ENCODE measurements at places on chromosomes 3 and 15.

GRCh38 chr3:38088126-38089078 lies 48.5 kb downstream of the ACAA1 start:
- DNase-seq: no peak

GRCh38 chr3:41301548-41301947 lies 102.2 kb downstream of the CTNNB1 start:
- no peak for DNase-seq

GRCh38 chr3:14877469-14877868 lies 58.7 kb downstream of the FGD5 start:
- no peak for DNase-seq

- no peak for DNase-seq
These were observed 30.6 kb upstream of the OXTR start for GRCh38 chr3:8800016-8800415.

- DNase-seq: no peak
These were observed 334.7 kb downstream of the FHIT start for GRCh38 chr3:60916546-60916945.

GRCh38 chr3:149663966-149664365 lies 6.1 kb upstream of the WWTR1 start:
- DNase-seq: peak; percentile 59

DNA sequence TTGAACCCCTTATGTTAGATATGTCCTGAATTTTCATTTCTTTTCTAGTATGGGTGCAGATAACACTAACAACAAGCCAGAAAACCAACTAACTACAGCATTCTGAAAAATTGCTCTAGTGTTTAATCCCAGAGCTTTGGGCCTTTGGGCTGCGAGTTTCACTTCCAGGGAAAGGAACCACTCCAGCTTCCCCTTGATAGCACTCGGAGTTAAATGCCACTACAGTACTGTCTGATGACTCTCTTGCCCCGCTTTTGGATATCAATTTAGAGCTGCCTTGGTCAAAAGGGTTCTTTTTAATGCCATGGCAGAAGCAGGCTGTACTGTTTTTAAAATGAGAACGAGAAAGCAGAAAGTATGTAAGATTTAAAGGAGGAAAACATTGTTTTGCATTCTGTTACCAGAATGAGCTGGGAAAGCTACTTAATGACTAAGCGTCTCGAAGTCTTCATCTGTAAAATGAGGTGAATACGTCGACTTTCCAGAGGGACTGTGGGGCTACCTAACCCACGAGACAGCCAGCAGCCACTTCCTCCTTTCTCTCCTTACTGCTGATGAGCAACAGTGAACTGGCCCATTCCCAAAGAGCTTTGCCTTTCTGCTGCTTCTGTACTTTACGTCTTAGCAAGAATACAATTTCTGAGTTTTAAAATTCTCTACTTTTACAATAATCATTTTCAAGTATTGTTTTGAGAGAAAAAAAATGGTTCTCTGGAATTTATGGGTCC lies 299.3 kb upstream of the LYSMD4 start:
- no peak for DNase-seq

DNA sequence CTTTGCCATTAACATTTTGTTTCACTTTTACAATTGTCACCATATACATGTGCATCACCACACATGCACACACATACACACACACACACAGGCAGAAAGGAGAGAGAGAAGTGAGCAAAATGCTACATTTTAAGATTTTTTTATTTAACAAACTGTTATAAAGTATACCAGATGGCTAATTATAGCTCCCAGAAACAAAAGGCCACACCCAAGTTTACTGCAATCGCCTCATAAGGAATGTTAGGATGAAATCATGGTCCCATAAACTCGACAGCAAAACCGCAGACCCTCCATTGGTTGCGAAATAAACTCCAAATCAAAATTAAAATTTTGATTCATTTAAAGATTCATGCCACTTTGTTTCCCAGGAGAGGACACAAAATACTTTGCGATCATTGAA lies 16.1 kb upstream of the C15orf61 start:
- no peak for DNase-seq

- peak; percentile 65 for DNase-seq
These were observed 50.1 kb downstream of the UMPS start for GRCh38 chr3:124780356-124780755.

GRCh38 chr3:130688697-130689470 lies 57.7 kb downstream of the PIK3R4 start:
- DNase-seq: no peak

GRCh38 chr15:55823699-55824340 lies 80.9 kb upstream of the PRTG start:
- DNase-seq: no peak

DNA sequence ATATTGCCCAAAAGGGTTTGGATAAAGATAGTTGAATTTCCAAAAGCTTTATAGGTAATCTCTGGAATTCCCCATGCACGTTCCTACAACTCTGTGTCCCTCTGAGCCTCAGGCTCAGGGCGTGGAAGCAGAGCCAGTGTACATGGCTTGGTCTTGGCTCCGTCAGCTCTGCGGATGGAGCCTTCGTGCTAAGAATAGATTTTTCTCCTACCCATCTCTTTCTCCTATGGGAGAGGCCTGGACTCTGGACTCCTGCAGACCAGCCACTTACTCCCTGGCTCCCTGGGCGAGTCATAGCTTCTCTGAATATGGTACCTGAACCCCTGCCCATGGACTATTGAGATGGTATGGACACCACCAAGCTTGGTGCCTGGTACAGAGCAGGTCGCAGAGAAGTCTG lies 99.9 kb downstream of the EEFSEC start:
- no peak for DNase-seq

DNA sequence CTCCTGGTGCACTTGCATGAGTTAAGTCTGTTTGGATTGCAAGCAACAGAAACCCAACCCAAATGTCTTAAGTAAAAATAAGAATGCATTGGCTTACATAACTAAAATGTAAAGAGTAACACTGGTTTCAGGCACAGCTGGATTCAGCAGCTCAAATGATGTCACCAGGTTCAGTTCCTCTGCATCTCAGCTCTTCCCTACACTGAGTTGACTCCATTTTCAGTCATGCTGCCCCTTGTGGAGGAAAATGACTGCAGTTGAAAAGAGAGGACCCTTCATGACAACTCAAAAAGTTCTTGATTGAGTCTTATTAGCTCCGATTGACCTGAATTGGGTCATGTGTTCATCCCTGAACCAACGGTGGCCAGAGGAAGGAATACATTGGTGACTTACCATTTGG lies 138.5 kb upstream of the ABI3BP start:
- peak; percentile 37 for DNase-seq

DNA sequence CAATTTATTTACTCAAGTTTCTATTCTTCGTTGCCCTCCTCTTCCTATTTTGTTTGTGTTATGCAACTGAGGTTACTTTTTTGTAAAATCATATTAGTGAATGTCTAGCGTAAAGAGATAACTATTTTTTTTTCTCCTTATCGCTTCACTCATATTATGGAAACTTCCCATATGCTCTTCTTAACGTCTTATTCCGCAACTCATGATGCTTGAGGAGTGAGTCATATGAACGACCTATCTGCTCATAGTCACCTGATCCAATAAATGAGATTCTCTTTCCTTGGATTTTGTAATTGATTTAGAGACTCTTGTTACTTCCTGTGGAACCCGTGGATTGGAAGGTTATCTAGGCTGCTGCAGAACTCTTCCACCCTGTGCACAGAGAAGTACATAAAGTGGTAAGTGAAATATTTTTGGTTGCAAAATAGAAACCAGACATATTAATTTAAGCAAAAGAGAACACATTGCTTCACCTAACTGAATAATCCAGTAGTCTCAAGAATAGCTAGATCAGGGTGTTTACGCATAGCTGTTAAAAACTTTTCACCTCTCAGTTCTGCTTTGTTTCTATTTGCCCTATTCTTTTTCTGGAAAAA lies 719.3 kb upstream of the SGO1 start:
- DNase-seq: peak; percentile 57

DNA sequence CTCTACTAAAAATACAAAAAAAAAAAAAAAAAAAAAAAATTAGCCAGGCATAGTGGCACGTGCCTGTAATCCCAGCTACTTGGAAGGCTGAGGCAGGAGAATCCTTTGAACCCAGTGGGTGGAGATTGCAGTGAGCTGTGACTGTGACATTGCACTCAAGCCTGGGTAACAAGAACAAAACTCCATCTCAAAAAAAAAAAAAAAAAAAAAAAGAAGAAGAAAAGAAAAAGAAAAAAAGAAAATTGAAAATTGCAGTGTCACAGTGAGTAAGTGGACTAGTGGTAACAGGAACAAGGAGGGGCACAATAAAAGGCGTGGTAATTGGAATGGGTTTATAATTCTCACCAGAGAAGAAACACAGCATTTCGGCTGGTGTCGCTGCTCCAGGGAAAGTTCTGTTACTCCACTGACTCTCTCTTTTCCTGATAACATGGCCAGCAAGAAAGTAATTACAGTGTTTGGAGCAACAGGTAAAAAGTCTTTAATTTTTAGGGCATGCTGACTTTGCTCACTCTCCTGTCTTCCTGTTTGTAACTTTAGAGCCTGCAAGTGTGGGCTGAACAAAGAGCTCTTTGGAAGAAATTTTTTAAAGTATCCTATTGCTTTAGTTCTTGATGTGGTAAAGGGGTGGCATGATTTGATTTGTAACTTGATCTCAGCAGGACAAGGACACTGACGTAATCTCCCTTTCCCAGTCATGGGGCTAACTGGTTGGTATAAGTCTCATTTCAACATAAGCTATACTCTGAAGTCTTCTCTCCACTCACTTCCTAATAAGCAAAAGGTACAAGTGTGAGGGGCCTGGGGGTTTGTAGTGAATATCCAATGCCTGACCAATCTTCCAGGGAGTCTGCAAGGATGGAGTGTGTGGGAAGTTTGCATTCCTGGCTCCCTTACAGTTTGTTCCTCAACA lies 22.1 kb upstream of the TRA2B start:
- peak; percentile 40 for DNase-seq

- no peak for DNase-seq
These were observed 155.7 kb upstream of the TSPAN3 start for GRCh38 chr15:77226652-77227051.

- no peak for DNase-seq
These were observed 52.5 kb upstream of the ZCWPW2 start for GRCh38 chr3:28295898-28296490.

DNA sequence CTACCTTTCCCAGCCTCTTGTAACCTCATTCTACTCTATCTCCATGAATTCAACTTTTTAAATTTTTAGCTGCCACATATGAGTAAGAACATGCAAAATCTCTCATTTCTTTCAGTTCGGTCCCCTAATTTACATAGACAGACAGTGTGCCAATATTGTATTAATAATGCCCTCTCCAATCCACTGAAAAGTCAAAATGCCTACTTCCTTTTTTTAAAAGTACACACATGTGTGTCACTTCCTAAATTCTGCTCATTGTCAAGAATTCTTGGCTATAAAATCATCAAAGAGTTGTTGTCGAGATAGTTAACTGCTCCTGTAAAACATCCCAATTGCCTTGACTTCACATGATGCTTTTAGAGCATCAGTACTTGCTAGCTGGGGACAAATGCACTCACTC lies 84.2 kb upstream of the IL12A start:
- DNase-seq: no peak

GRCh38 chr3:194197981-194198695 lies 62.2 kb downstream of the HES1 start:
- DNase-seq: no peak

DNA sequence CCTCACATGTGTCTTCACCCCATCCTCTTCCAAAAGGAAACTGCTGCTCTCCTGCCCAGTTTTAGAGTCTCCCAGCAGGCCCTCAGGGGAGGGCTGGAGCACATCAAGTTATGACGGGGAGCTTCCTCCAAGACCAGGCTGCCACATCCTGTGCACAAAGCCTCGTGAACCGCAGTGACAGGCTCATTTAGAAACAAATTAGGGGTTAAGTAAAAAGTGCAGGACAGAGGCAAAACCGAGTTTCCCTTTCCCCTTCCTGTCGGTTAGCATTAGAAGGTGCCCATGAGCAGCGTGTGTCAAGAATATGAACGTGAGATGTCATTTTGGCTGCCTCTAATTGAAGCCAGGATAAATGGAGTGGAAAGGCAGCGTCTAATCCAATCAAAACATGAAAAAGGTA lies 199.7 kb downstream of the ARRDC4 start:
- no peak for DNase-seq

GRCh38 chr15:99247062-99247461 lies 2.3 kb downstream of the TTC23 start:
- no peak for DNase-seq

GRCh38 chr3:17645074-17645698 lies 97.2 kb downstream of the TBC1D5 start:
- peak; percentile 75 for DNase-seq

- DNase-seq: no peak
These were observed 20.6 kb upstream of the NEO1 start for GRCh38 chr15:73031648-73032047.

- peak; percentile 80 for DNase-seq
These were observed 271.5 kb downstream of the TLE3 start for GRCh38 chr15:69825941-69826818.

- DNase-seq: no peak
These were observed 652.5 kb downstream of the EDEM1 start for GRCh38 chr3:5840056-5840455.

GRCh38 chr3:151537726-151538125 lies 76.9 kb upstream of the IGSF10 start:
- no peak for DNase-seq

GRCh38 chr3:36769926-36770325 lies 5.6 kb upstream of the DCLK3 start:
- DNase-seq: peak; percentile 61

- no peak for DNase-seq
These were observed 24.7 kb downstream of the RARB start for GRCh38 chr3:25452740-25453139.

GRCh38 chr3:8635631-8636030 lies 9.0 kb downstream of the SSUH2 start:
- DNase-seq: peak; percentile 47

DNA sequence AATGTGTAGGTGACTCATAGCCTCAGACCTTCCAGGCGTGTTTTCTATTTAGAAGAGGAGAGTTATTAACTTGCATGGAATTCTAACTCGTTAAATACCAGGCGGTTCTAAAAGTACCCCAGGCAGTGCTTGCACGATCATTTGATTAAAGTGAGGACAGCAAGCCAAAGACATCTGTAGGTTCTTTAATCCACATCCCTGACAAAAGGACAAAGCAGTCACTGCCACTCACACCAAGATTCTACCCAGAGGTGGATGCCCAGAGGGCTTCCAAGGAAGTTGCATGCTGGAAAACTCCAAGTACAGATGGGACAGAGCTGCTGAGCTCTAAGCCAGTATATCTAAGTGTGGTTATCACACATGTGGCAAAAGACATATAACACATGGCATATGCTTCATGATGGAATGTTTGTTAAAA lies 372.1 kb downstream of the ROBO2 start:
- peak; percentile 11 for DNase-seq
